Activated CD4-positive, alpha-beta T cell treated with anti-CD3 and anti-CD28 coated beads for 48 hours (primary cell): ENCODE measurements at places on chromosomes 6 and 20.

DNA sequence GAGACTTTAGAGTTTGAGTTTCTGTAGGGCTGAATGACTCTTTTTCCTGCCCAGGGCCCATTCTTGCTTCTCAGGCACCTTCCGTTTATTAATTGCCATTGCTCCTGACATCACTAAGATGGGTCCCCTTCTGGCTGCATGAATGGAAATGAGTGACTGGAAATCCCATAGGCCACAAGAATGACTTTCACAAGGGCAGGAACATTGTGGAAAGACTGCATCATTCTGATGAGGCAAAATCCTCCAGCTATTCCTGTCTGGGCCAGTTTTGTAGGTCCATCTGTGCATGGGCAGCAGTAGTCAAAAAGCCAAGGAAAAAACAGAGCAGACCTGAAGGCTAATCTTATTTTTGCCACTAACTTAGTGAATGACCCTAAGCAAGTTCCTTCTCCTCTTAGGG lies 19.3 kb downstream of the TMEM74B start:
- no peak for DNase-seq

GRCh38 chr6:14596410-14596809 lies 478.8 kb downstream of the CD83 start:
- DNase-seq: peak; percentile 18

GRCh38 chr6:97778290-97779038 lies 495.4 kb upstream of the MMS22L start:
- DNase-seq: no peak

DNA sequence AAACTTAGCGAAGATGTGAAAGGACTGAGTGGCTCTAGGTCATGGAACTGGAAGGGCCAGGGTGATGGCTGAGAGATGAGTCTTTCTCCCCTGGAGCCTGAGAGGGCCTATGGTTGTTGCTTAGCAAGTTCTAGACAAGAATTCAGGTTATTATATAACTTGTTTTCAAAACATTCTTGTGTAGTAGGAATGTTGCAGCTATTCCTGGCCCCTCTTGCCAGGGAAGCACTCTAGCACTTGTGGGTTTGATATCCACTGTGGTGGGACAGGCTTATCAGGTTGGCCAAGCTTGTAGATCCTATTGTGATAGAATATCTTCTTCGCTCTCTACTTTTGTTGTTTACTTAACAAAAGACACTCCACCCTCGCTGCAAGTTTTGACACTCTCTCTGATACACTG lies 211.8 kb upstream of the CITED2 start:
- no peak for DNase-seq

DNA sequence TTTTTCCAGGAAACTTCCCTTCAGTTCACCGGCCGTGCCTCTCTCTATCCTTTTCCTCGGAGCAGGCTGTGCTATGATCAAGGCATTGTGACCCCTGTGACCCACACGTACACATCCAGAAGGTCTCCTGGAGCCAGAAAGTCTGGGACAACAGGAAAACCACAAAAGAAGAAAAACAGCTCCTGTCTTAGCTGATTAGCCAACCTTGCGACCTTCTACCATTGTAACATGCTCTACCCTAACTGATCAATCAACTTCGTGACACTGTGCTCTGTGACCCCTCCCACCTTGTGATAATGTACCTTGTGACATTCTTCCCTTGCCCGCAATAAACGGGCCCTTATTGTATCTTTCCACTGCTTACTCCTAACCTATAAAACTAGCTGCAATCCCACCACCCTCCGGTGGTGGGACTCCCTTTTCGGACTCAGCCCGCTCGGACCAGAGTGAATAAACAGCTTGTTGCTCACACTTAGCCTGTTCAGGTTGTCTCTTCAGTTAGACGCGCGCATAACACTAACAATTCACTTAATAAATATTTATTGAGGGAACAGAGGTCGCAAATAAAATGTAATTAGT lies 24.2 kb downstream of the ZNF311 start:
- peak; percentile 72 for DNase-seq
